ENCODE measurements at places on chromosomes 6 and 20.

DNA sequence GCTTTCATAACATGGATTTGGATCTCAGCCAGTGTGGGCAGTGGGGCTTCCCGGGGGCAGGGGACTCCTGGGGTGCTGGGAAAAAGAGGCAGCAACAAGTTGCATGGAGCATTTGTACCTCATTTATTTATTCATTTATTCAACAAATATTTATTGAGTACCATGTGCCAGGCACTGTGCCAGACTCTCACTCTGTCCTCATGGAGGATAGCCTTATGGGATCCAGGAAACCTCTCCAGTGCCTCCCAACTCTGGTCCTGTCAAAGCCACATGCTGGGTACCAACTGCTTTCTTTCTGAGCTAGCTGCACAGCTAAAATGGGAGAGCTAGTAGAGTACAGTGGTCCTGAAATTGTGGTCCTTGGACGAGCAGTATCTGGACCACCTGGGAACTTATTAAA lies 87.8 kb upstream of the EPB41L1 start:
- DNase-seq, result no peak

DNA sequence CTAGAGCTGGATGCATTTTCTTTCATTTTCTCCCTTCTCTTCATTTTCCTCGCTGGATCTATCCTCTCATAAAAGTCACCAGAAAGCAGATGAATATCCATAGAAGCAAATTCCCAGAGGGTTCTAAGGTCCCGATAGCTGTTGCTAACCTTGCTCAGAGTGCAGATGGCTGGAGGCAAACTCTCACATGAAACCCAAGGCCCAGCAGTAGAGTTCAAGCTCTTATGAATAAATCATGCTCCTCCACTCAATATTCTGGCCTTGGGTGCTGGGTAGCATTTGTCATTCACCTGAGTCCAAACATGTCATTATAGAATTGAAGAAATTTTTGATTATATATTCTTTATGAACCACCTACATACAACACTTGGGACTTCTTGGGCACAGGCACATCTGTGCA lies 539.7 kb upstream of the MARCKS start:
- no peak for DNase-seq

- peak; percentile 39 for DNase-seq
These were observed 247.0 kb downstream of the ATXN1 start for GRCh38 chr6:16514249-16514648.

DNA sequence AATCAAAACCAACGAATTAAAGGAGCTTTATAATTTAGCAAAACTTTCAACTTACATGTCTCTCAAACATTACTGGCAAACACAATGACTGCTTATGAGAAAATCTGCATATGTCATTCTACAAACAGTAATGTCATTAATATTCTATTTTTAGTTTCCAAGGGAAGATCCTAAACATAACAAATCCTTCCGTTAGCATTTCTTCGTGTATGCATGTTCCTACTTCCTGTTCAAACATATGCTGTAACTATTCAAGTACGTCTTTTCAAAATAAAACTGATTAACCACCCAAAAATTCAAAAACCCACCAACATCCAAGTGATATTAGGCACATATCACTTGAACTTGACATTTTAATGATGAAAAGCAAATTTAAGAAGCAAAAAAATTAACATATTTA lies 131.3 kb downstream of the HACE1 start:
- DNase-seq, result peak; percentile 55

- no peak for DNase-seq
These were observed 31.2 kb downstream of the CHMP4B start for GRCh38 chr20:33842346-33842745.

- DNase-seq, result no peak
These were observed 61.6 kb downstream of the KCNB1 start for GRCh38 chr20:49420811-49421295.

DNA sequence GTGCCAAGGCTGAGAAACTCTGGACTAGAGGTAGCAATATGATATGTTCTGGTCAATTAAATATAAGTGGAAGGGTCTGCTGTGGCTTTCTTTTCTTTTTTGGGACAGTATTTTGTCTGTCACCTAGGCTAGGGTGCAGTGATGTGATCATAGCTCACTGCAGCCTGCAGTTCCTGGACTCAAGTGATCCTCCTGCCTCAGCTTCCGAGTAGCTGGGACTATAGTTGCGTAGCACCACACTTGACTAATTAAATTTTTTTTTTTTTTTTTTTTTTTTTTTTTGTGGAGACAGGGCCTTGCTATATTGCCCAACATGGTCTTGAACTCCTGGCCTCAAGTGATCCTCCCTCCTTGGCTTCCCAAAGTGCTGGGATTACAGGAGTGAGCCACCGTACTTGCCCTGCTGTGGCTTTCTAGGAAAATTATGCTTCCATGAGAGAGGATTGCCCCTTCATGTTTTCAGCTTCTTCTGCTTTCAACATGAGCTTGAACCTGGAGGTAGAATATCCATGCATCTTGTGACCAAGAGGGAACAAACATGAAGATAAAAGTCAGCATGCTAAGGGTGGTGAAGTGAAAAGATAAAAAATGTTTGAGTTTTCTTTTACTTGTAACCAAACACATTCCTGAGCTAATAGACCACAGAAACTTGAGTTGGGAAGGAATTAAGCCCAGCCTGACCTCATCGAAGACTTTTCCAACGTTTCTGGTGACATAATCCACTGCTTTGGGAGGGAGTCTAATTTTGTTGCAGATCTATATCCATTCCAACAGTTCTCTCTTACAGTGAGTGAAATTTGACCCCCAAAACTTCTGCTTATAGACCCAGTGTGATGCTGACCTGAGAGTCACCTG lies 75.1 kb downstream of the CARMIL1 start:
- DNase-seq, result no peak

DNA sequence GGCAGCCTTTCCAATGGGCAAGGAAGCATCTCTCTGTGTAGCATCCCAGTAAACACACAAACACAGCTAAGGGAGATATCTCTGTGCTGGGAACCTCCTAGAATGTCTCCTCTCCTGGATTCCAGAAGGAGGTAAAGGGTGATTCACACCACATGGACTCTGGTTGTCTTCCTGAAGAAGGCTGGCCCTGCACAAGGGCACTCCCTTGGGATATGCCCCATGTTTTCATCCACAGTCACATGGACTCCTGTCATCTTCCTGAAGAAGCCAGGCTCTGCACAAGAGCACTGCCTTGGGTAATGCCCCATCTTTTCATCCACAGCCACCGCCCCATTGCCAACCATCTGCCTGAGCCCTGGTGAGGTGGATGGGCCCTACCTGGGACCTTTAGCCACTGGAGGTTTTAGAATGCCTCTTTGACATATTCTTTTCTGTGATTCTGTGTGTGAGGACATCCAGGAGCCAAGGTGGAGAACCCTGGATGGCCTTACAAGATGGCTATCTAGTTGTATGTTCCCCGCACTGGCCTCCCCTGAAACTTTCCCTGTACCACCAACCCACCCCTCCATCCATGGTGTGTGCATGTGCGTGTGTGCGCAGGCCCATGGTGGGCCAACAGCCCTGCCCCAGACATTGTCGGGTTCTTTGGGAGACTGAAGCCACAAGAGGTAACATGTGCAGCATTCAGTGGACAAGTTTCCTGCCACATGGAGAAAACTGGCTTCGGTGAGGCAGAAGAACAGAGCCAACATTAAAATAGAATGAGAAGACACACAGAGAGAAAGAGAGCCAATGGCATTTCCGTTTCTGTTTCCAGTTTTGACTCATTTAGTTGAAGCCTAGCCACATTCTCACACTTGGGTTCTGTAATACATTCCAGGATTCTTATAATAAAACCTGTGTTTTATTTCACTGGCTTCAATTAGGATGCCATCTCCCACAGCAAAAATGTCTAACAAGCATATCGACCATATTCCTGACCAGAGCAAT lies 110.2 kb upstream of the CST7 start:
- no peak for DNase-seq

DNA sequence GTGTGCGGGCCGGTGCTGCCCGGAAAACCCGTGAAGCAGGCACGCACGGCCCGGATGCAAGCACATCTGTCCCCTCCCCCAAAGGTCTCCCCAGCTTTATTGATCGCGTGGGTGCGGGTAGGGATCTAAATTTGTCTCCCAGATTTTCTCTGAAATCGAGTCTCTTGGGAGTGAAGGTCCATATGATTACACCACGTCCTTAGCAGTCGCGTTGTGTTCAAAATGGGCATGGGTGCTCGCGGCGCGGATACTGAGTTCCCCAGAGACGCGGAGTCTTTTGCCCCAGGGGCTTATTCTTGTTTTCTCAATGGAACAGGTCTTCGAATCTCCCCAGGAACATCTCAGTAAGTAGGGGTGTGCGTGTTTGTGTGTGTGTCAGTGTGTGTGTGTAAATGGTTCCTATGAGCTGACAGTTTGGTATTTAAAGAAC lies 2.8 kb upstream of the ZNF292 start:
- DNase-seq, result no peak

DNA sequence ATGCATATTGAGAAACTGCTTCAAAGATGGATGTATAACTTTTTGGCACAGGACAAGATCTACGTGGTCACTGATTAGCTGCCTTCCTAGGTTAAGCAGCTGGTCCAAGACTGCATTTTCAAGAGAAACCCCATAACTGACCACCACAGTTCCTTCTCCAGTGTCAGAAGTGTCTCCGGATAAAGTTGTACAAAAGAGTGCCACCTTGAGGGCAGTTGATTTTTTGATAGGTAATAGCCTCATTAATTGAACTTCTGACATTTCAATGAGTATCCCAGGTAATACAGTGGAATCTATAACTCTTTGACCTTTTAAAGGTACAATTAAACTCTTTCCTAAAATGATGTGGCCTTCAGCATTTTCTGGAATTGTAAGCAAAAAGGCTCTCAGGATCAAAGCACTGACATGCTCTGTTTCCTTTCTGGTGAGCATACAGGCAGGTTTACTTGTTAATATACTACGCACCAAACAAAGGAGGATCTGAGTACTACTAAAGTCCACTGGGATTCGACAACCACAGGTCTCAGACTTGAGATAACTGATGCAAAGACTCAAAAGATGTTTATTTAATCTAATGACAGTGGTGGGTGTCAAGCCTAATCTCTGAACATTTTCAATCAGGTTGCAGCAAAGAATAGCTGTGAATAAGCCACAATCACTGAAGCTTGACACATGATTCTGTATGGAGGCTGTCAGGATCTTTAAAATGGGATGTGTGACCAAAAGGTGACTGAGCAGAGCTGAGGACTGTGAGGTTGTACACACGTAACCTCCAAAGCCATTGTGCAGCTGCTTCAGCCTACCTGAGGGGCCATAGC lies 21.2 kb downstream of the MKKS start:
- no peak for DNase-seq

- DNase-seq, result no peak
These were observed 2.6 kb upstream of the GID8 start for GRCh38 chr20:62935204-62935967.

All from lung (tissue), 17 donors.